Left lobe of liver (tissue), 2 donors: ENCODE measurements at places on chromosomes 13 and 19. TPM values are rescaled to one million over a fixed set of nuclear protein-coding genes. Genes with fewer than 3 reads are reported as not detected.

Gene GPR12
- total RNA-seq = not detected

Gene KLHL1
- total RNA-seq = not detected

Gene APOC4
- total RNA-seq = 297 TPM

Gene KCNRG
- total RNA-seq = not detected

Gene OPA3
- total RNA-seq = 8.3 TPM

Gene NDUFA7
- 28.5 TPM for total RNA-seq

Gene RHPN2
- 9.9 TPM for total RNA-seq

Gene LYPD3
- 0.53 TPM for total RNA-seq
